CD4-positive, alpha-beta T cell treated with Interleukin-1 beta for 1 hour (primary cell): ENCODE measurements at places on chromosomes 5 and 9.

- no peak for DNase-seq
Measured at GRCh38 chr5:44245935-44246334, 143.3 kb downstream of the FGF10 start.

DNA sequence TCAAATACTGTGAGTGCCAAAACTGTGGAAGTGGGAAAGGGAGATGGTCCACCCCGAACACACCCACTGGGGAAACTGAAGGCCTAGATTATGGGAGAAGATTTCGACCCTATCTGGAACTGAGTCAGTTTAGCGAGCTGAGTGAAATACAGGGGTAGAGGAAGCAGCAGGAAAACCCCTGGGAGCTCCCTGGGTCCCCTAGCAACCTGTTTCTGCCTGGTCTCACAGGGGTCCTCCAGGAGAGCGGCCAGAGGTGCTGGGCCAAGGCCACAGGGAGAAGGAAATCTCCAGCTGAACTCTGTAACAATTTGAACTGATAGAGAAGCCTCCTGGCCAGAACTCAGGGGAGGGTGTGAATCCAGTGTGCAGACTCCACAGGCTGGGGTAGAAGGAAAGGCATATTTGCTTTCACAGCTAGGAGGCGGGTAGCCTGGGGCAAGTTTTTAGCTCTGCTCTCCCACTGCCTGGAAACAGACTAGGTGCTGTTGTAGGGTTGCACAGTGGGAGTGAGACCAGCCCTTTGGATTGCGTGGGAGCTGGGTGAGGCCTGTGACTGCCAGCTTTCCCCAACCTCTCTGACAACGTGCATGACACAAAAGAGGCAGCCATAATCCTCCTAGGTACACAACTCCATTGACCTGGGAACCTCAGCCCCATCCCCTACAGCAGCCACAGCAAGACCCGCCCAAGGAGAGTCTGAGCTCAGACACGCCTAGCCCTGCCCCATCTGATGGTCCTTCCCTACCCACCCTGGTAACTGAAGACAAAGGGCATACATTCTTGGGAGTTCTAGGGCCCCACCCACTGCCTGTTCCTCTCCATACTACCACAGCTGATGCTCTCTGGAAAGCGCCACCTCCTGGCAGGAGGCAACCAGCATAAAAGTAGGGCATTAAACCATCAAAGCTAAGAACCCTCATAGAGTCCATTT lies 78.8 kb upstream of the GPBP1 start:
- peak; percentile 22 for DNase-seq

DNA sequence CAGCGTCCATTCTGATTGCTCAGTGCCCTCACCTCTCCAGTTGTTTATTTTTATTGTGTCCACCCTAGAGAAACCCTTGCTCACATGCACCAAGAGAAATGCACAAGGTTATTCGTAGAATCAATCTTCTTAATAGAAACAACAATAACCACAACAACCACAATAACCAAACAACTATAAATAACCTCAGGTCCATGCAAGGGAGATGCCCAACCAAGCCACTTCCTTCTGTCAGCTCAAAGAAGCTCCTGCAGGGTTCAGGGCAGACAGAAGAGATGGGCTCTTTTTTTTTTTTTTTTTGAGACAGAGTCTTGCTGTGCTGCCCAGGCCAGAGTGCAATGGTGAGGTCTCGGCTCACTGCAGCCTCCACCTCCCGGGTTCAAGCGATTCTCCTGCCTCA lies 14.9 kb upstream of the TCOF1 start:
- no peak for DNase-seq

- DNase-seq = peak; percentile 60
Measured at GRCh38 chr5:35859101-35859661, 2.5 kb downstream of the IL7R start.

DNA sequence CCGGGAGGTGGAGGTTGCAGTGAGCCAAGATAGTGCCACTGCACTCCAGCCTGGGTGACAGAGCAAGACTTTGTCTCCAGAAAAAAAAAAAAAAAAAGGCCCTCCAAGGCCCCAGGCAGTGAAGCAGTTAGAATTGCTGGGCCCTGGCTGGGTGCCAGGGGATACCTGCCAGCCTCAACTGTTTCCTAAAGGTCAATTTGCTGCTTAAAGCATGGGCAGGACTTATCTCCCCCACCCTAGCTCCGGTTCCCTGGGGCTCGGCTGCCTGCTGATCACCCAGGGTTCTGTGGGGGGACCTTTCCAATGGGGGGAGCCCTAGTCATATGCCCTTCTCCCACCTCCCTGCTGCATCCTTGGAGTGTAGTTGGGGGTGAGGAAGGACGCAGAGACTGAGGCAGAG lies 25.7 kb downstream of the NCS1 start:
- no peak for DNase-seq

GRCh38 chr9:98381311-98382103 lies 126.1 kb upstream of the TBC1D2 start:
- DNase-seq = no peak

DNA sequence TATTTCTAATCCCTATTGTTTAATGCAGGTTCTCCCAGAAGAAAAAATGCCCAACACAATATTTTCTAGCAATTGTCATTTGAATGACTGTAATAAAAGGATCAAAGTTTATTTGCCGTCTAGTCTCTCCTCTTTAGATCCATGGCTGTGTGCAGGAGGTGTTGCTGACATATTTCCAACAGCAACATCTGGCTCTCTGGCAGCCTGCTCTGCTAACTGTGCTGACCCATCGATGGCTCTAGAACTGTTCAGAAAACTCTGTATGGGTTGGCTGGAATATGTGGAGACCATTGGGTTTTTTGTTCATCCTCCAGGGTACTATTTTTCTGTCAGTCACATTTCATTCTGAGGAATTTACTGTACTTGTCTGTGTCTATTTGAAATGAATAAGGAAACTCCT lies 202.0 kb upstream of the SLC27A6 start:
- DNase-seq = no peak

- DNase-seq = no peak
Measured at GRCh38 chr5:60993425-60993824, 48.4 kb downstream of the NDUFAF2 start.

DNA sequence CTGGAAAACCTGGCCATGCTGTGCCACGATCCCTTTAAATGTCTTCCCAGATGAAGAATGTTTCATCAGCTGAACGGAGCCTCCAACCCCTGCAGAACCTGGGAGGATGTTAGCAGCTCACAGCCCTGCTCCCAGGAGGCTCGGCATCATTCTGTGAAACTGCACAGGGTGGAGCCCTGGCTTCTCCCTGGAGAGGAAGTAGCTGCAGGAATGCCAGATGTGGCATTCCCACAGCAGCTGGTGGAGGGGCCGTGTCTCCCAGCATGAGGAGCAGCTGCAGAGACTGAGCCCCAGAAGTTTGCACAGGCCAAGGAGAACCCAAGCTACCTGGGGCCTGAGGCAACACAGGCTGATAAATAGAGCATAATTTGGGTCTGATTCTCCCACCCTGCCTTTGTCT lies 165.8 kb upstream of the MAP3K1 start:
- no peak for DNase-seq

- peak; percentile 91 for DNase-seq
Measured at GRCh38 chr9:129495620-129496472, 125.1 kb downstream of the C9orf50 start.

DNA sequence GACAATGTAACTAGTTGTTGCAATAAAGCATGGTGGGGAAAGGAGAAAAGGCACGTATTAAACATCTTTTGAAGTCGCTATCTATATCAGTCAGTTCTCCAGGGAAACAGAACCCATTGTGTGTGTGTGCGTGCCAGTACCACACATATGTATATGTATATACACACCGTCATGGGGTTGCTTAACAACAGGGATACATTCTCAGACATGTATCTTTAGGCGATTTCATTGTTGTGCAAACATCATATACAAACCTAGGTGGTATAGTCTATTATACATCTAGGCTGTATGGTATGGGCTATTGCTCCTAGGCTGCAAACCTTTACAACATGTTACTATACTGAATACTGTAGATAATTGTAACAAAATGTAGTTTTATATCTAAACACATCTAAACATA lies 2.3 kb downstream of the CDKN2B-AS1 start:
- DNase-seq = no peak

DNA sequence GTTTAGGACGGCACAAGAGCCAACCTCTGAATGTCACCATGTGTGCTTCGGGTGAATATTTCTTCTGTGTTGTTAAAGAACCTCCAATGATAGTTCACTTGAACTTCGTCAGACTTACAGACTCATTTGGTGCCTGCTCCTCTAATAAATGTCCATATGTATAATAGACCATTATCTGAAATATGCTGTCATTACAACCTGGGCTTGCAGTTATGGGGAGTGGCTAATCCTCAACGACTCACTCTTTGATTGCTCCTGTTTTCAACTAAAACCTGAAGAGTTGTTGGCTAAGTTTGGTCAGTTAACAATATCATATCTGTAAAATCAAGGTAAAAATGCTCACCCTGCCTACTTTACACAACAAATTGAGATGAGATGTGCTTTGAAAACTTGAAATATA lies 298.7 kb upstream of the PTGER4 start:
- no peak for DNase-seq

DNA sequence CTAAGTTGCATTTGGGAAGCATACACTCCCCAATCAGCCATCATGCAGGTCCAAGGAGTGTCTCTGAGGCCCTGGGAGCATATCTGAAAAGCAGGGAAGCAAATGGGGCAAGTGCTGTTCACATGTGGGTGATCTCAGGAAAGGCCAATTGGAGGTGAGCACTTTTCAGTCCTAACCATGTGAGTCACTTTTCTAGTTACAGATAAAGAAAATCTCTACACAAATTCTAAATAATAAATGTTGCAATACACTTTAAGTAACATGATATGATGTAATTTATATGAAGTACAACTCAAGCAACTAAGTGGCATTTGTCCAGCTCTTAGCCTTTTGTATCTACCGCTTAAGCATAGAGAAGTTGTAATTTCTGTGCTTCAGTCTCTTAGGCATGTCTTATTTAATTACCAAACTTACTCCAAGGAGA lies 18.4 kb downstream of the ADAMTS16 start:
- DNase-seq = no peak

DNA sequence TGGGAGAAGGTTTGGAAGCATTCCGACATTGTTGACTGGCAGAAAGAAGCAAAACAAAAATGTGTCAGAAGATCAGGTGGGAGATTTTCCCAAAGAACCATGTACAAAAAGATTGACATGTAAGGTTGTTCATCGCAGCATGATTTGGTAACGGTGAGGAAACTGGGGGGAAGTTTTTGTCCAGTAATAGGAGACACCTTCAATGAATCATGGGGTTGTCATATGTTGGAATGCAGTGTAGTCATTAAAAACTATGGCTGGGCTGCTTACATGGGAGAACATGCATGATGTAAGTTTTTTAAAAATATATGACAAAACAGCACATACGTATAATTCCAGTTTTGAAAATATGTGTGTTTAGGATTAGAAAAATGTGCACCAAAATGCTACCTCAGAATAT lies 50.5 kb downstream of the HSD17B3 start:
- DNase-seq = no peak

GRCh38 chr9:85041466-85042137 lies 372.1 kb downstream of the NTRK2 start:
- DNase-seq = no peak

DNA sequence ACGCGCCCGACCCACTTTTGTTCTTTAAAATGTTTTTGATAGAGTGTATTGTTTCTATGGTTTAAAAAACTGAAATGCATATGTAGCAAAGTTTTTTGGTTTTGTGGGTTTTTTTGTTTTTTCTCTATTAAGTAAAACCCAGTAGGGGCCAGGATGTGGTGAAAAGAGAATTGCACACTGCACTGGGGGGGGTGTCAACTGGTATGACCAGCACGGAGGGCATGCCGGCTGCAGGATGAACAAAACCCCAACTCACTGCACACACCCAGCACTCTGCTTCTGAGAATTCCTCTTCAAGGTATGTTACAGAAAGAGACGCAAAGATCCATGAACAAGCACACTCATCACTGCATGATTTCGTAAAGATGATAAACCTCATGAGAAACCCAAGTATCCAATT lies 75.0 kb downstream of the STK10 start:
- peak; percentile 80 for DNase-seq

- DNase-seq = no peak
Measured at GRCh38 chr5:16899171-16899570, 36.9 kb downstream of the MYO10 start.

DNA sequence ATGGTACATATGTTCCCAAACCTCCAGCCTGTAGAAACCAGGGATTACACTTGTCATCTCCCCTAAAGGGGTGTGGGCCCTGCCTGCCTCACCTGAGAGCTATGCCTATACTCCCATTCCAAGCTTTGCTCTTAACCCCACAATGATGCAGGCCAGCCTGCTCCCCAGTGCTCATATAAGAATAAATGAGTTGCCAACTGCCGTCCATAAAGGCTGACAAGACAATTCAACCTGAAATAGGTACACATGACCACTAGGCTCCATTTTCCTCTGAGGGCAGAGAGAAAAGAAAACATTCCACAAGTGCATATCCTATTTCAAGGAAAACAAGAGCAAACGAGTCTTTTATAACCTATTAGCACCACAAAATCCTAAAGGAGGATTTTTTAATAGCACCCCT lies 28.4 kb downstream of the SKP1 start:
- no peak for DNase-seq
